ENCODE measurements at places on chromosomes 1 and 21. TPM values are rescaled to one million over a fixed set of nuclear protein-coding genes. Genes with fewer than 3 reads are reported as not detected.

Gene OR2M5
- not detected for polyA plus RNA-seq

Gene C4BPB
- not detected for polyA plus RNA-seq

Gene SPATA46
- polyA plus RNA-seq = not detected

Gene GJC2
- not detected for polyA plus RNA-seq

Gene LRP8
- polyA plus RNA-seq = 2.7 TPM

Gene KRTAP20-2
- polyA plus RNA-seq = not detected

Gene G0S2
- not detected for polyA plus RNA-seq

Gene AURKAIP1
- 157 TPM for polyA plus RNA-seq

Gene LAMC1
- not detected for polyA plus RNA-seq

Gene SLC9C2
- not detected for polyA plus RNA-seq

Gene CYP2J2
- 1.6 TPM for polyA plus RNA-seq

Gene ADAM30
- polyA plus RNA-seq = not detected

Gene PEA15
- polyA plus RNA-seq = 9.1 TPM

- DNase-seq = no peak
Measured at GRCh38 chr1:56648546-56648945, 3.4 kb downstream of the PRKAA2 start.

GRCh38 chr1:25019337-25020172 lies 89.5 kb upstream of the RUNX3 start:
- no peak for DNase-seq

DNA sequence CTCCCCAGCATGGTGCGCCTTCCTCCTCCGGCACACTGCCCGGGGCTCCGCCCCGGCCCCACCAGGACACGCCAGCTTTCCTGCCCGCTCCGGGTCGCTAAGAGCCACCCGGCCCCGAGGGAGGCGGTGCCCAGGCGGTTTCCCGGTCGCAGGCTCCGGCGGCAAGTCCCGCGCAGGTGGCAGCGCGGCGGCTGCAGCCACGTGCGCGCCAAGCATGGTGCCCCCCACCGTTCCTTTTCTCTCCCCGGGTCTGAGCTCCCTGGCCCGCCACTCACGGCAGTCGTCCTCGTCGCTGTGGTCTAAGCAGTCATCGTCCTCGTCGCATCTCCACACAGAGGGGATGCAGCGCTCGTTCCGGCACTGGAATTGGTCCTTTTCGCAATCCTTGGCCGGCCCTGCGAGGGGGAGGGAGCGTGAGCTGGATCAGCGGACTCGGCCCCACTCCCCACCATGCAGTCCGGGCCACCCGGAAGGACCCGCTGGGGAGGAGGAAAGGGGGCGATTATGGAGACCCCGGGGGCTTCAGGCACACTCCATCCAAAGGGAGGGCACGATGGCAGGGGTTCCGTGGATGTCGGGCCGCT lies 1.2 kb downstream of the LRP8 start:
- DNase-seq = no peak

DNA sequence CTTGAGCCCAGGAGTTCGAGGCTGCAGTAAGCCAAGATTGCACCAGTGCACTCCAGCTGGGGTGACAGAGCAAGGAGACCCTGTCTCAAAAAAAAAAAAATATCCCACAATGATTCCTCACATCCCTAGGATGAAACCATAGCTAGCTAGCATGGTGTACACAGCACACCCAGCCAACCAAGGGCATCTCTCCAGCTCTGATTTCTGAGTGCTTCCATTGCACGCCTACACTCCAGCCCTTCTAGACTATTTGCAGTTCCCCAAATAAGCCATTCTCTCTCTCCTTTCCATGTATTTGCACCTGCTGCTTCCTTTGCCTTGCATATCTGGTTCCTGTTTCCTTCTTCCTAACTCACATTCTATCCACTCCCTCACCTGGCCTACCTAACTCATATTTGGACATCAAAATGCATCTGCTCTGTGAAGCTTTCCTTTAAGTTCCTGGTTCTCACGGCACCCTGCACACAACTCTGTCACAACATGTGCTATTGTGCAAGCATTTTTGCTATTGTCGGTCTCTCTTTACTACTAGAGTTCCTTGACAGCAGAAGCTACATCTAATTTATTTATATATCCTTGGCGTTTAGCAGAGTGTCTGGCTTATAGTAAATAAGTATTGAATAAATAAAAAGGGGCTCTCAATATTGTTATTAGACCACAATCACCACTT lies 2.4 kb upstream of the ELAPOR1 start:
- DNase-seq = no peak

DNA sequence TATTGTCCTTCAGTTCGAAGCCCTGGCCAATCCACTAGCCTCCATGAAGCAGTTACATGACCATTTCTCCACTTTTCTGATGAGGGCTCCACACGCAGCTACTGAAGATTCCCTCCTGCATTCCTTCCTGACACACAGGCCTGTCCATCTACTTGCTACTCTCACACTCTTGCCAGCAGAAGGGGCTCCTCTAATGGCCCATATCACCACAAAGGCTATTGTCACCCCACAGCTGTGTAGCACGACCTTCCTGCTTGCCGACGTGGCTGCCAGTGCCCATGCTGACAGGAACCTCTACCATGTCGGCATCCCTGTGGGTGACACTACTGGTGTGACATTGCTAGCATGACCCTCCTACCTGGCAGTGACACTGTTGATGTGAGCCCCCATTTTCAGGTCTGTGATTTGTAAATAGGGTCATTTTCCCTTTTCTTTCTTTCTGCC lies 1528.6 kb upstream of the TPTE start:
- DNase-seq = no peak

GRCh38 chr1:224252479-224252878 lies 69.4 kb downstream of the DEGS1 start:
- no peak for DNase-seq

DNA sequence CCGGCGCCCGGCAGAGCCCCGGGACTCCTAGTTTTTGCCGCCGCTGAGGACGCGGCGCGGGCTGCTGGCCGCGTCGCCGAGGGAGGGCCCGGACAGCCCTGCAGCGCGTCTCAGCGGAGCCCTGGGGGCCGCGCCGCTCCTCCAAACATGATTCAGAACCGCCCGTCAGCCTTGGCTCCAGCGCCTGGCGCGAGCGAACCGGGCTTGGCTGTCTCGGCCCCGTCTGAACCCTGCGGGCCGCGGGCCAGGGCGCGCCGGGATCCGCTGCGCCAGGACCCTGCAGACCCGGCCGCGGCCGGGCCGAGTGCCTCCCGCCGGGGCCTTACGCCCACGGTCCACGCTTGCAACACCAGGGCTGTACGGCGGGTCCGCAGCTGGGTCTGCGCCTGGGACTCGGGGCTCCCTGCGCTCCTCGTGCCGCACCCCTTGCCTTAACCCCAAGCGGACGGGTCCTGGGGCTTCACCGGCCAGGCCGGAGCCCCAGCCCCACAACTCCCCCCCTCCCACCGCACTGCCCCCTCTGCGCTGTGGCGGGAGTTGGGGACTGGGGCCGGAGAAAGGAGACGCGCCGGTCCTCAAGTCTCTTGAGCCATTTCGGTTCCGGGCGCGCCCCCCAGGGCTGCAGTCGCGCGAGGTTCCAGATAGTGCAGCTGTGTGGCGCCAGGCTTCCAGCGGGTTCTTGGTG lies 48.4 kb upstream of the CD34 start:
- DNase-seq = no peak

DNA sequence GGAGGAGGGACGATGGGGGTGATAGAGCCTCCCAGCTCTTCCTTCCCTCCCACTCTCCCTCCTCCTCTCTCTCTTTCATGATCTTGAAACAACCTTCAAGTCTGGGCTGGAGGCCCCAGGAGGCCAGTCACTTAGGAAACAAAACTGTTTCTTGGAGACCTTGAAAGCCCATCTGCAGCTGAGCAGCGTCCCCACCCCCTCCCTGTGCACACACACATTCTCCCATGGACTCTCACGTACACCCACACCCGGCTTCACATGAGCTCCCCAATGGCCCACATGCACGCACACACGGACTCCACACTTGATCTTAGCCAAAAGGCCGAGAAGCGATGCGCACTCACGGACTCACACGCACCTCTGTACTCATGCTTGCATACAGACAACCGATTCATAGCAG lies 3.2 kb upstream of the ATP1A2 start:
- DNase-seq = no peak

DNA sequence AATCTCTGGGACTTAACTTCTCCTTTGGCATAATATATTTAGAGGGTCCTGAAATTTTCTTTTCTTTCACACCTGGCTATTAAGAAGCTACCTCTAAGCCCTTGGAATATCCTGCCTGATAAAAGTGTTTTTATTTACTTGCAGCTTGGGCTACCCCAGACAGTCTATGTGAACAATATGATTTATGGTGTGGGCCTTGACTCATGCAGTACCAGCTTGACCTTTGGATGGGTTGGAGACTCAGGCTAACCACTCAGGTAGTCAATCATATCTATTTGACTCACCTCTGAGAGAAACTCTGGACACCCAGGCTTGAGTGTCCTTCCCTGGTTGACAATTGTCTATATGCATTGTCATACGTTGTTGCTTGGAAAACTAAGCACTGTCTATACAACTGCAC lies 13.4 kb upstream of the PGBD2 start:
- DNase-seq = no peak

- no peak for DNase-seq
Measured at GRCh38 chr1:241332037-241332409, 25.0 kb downstream of the RGS7 start.

DNA sequence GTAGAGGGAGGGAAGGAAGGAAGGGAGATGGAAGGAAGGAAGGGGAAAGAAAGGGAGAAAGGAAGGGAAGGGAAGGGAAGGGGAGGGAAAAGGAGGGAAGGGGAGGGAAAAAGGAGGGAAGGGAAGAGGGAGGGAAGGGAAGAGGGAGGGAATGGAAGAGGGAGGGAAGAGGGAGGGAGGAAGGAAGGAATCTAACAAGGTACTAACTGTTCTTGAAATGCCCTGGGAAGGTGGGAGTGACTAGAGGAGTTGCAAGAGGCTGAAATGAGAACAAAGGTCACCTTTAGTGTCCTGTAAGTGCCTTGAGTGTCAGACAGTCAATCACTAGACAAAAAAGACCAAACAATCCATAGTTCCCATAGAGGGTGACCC lies 2.3 kb upstream of the ATP2B4 start:
- DNase-seq = no peak

- no peak for DNase-seq
Measured at GRCh38 chr1:246074421-246074820, 432.7 kb downstream of the SMYD3 start.

- no peak for DNase-seq
Measured at GRCh38 chr1:221044538-221044937, 165.3 kb downstream of the HLX start.

GRCh38 chr1:54497338-54497737 lies 50.7 kb upstream of the ACOT11 start:
- DNase-seq = no peak
